ENCODE measurements at places on chromosomes 11 and 22.

GRCh38 chr11:107856180-107856980, 2.2 kb downstream of the SLC35F2 start:
- DNase-seq: no peak

GRCh38 chr11:114889594-114890011, 211.3 kb downstream of the NXPE2 start:
- no peak for DNase-seq

DNA sequence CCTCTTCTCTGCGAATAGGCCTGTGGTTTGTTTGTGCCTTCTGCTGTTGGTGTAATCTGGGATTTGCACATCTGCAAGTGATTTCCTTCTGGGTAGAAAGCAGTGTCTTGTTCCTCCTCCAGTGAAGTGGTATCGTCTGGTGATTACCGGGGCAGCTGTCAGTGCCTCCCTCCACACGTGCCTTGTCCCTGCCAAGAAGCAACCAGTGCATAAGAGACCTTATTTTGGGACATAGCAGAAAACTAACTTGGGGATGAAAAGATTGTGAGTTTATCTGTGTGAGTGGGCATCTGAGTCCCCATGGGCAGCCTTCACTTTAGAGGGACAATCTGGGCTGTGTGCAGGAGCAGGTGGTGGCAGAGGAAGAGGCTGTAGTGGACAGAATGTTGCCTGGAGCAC, 71.5 kb upstream of the SORL1-AS1 start:
- no peak for DNase-seq

DNA sequence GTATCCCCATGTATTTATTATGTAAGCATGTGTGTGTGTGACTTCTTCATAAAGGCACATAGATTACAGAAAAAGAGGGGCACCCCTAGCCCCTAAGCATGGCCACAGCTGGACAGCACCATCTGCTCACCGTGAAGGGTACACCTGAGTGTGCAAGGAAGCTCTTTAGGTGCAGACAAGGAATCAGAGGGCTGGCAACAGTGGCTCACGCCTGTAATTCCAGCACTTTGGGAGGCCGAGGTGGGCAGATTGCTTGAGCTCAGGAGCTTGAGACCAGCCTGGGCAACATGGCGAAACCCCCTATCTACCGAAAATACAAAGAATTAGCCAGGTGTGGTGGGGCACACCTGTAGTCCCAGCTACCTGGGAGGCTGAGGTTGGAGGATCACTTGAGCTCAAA, 56.3 kb downstream of the DGCR2 start:
- no peak for DNase-seq

GRCh38 chr11:74437441-74438042, 29.8 kb downstream of the KCNE3 start:
- DNase-seq: no peak

- peak; percentile 79 for DNase-seq
Observed at GRCh38 chr22:31148953-31149627, 8.8 kb upstream of the PLA2G3 start.

DNA sequence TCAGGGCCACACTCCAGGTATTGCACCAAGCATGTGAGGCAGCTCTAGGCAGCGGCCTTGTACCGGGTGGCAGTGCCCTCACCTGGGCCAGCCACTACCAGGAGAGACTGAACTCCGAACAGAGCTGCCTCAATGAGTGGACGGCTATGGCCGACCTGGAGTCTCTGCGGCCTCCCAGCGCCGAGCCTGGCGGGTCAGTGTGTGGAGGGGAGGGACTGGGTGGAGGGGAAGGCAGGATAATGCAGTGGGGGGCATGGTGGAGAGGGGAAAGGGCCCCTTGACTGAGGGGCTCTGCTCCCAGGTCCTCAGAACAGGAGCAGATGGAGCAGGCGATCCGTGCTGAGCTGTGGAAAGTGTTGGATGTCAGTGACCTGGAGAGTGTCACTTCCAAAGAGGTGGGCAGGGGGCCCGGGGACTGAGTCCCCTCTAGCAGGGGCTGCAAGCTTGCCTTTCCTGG, 4.2 kb downstream of the SSH3 start:
- DNase-seq: no peak

- no peak for DNase-seq
Observed at GRCh38 chr11:120878781-120879180, 145.1 kb upstream of the TBCEL start.

DNA sequence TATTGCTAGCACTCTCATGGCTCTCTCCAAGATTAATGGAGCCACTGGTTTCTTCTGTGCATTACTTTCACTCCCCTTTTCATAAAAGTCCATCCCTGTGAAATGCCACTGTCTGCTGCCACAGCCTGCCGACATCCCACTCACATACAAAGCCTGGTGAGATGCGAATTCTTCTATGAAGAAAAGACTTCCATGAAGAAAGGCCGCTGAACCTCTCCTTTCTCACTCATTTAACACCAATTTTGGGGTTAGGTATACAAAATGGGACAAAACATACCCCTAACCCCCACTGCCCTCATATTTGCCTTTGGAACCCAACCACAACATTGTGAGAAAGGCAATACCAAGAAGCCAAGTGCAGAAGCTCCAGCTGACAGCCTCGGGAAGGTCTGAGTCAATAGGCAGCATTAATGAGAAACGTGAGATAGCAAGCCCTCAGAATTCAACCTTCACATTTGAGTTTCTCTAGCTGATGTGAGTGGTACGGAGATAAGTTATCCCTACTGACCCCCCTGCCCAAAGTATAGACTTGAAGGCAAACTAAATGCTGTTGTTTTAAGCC, 156.4 kb downstream of the ATG16L2 start:
- no peak for DNase-seq

DNA sequence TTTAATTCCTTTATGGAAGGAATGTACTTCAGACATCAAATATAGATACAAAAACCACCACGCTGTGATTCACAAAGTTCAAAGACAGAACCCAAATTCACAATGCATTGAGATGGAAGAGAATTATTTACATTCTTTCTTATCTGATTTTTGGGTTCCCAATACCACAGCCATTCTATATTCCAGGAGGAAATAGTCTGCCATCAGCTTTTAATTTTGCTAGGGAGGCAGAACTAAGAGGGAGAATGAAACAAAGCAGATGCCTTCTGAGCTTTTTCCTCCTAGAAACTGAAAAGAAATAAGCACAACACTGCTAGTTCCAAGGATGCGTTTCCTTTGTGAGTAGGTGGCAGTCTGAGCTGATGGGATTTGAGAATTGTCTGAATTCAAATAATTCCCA, 283.0 kb upstream of the NARS2 start:
- no peak for DNase-seq

DNA sequence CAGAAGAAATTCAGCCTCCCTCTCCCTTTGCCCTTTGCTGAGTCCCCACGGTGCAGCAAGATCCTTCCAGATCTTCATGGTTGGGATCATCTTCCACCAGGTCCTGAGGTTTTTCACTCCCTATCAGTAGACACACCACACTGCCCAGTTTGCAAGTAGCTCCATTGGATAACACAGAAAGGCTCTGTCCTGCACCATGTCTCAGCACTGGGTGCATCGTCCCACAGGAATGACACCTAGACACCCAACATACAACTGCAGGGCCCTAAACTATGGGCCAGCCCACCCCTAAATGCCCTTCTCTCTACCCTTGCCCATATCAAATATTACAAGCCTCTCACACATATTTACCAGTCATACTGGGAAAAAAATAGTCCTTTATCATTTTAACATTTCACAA, 9.4 kb downstream of the KLHL22 start:
- no peak for DNase-seq

- DNase-seq: no peak
Observed at GRCh38 chr11:27390318-27391295, 27.6 kb upstream of the CCDC34 start.

DNA sequence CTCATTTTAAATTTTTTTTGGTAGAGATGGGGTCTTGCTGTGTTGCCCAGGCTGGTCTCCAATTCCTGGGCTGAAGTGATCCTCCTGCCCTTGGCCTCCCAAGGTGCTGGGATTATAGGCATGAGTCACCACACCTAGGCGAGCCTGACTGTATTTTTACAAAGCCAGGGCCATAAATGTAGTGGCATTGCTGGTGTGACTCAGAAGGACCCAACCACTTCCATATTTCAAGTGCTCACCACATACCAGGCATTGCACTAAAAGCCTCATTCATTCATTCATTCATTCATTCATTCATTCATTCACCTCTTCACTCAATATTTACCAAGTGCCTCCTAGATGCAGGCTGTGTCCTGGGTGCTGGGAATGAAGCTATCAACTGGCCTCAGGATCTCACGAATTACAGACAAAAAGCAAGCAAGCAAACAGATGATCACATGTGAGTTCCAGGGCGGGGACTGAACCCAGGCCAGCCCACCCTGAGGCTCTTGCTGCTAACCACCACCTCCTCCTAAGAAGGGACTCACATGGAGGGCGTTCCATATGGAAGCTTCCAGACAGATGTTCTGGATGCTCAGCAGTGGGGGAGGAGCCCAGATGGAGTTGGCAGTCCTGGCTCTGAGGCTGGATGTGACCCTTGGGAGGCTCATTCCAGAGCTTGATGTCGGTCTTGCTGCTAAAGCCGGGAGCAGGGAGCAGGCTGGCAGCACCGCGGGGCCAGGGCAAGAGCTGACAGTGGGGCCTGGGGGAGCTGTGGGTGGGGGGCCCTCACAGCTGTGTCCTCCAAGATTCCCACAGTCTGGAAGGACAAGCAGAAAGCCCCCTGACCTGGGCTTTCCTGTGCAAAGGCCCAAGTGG, 158.8 kb downstream of the CTTN start:
- no peak for DNase-seq

GRCh38 chr11:34068111-34068510, 16.6 kb downstream of the CAPRIN1 start:
- no peak for DNase-seq

- DNase-seq: peak; percentile 60
Observed at GRCh38 chr11:119592642-119593041, 136.4 kb downstream of the NECTIN1 start.

GRCh38 chr11:60918251-60918938, 4.4 kb downstream of the TMEM109 start:
- no peak for DNase-seq

DNA sequence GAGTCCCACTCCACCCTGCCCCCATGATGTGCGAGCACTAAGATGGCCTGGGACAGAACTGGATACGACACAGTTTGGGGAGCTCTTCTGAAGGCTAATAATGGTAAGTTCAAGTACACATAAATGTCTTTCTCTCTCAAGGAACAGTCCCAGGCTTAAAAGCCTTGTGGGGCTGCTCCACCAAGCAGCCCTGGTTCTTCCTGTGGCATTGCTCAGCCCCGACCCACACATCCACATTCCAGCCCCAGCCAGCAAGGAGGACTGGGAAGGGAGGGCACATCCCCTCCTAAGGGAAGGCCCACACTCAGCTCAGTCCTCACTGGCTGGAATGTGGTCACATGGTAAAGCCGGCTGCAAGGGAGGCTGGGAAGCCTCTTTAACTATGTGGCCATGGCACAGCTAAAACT, 13.3 kb upstream of the MB start:
- no peak for DNase-seq

DNA sequence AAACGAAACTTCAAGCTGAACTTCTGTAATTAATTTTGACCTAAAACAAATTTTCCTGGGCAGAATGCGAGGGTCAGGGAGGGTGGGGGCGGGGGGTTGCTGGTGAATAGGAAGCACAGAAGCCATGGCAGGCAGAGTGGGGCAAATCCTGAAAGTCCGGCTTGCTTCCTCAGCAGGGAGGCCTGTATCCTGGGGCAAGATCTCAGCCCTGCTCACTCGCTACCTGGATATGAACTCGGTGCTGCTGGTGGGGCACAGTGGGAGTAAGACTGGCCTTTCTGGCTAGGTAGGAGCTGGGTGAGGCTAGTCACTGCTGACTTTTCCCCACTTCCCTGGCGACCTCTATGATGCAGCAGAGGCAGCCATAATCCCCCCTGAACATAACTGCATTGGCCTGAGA, 168.9 kb upstream of the CHORDC1 start:
- DNase-seq: no peak

- no peak for DNase-seq
Observed at GRCh38 chr11:75403983-75404658, 4.8 kb downstream of the RPS3 start.

DNA sequence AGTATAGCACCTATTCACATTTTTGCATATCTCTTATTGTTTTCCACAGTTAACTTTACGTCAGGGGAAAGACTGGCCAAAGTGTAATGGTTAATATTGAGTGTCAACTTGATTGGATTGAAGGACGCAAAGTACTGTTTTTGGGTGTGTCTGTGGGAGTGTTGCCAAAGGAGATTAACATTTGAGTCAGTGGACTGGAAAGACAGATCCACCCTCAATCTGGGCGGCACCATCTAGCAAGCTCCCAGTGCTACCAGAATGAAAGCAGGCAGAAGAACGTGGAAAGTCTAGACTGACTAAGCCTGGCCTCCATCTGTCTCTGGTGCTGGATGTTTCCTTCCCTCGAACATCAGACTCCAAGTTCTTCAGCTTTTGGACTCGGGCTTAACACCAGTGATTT, 1900.7 kb upstream of the RAG2 start:
- no peak for DNase-seq

GRCh38 chr22:24161485-24161884, 19.8 kb upstream of the SUSD2 start:
- no peak for DNase-seq

DNA sequence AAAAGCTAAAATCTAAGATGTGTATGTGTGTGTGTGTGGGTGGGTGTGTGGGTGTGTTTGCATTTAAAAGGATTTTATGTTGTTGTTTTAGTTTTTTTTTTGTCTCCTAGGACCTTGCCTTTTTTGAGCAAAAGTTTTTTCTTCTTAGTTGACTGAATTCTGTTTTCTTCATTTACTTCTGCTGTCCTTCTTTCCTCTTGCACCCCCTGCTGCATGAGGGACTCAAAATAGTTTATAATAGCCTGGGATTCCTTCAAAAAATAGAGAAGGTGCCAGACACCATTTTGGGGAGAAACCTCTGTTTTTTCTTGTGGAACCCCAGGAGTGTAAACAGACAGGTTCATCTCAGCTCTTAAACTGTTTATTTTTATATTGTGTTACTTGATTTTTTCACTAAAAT, 817.7 kb downstream of the TBC1D22A start:
- DNase-seq: no peak

DNA sequence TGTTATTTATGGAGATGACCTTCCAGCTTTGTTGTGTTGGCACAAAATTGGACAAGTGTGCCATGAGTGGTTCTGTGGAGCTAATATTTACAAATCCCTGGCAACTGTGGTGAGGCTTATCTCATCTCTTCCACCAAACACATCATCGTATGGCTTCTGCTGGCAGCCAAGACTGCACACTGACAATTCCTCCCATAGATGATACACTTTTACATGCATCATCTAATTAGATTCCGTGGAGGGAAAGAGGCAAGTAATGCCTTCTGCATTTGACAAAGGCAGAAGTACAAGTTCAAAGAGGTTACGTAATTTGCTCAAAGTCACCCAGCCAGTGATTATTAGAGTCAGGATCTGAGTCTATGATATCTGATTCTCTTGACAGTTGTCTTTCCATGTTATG, 62.7 kb upstream of the KIRREL3 start:
- no peak for DNase-seq

- DNase-seq: no peak
Observed at GRCh38 chr11:77121096-77121640, 6.9 kb upstream of the MYO7A start.

- DNase-seq: no peak
Observed at GRCh38 chr22:30731658-30732057, 37.0 kb downstream of the OSBP2 start.

GRCh38 chr11:2569321-2569721, 124.5 kb downstream of the KCNQ1 start:
- DNase-seq: no peak
